ENCODE measurements at places on chromosomes 1 and 21.

DNA sequence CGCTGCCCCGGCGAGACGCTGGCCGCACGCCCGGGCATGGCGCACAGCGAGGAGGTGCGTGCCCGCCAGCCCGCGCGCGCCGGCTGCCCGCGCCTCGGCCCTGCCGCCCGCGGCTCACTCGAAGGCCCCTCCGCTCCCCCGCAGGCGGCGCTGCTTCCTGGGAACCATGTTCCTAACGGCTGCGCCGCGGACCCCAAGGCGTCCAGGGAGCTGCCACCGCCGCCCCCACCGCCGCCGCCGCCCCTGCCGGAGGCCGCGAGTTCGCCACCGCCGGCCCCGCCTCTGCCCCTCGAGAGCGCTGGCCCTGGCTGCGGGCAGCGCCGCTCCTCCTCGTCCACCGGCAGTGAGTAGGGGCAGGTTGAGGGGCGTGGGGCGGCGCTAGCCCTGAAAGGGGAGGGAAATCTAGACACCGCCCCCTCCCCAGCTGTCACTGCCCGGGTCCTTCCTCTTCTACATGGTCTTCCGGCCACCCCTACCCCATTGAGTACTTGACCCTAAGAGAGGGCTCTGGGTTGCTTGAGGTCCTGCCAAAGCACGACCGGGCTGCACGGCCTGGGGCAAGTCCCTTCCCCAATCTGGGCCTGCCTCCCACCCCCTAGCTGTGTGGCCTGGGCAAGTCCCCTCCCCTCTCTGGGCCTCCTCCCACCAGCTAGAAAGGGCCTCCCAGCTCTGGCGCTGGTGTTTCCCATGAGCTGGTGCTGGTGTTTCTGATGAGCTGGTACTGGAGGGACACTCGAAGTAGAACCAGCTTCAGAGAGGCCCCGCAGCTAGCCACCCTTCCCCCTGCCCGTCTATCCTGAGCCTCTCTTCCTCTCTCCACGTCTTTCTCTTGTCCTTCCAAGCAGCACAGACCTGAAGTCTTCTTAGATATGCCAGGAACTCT is 17.0 kb downstream of the TNFRSF25 start:
- no peak for DNase-seq

GRCh38 chr1:70809069-70809468 is 238.5 kb downstream of the PTGER3 start:
- DNase-seq, result no peak

- DNase-seq, result no peak
These were observed 30.6 kb downstream of the LY9 start for GRCh38 chr1:160826546-160826945.

GRCh38 chr1:41382480-41383090 is 21.4 kb downstream of the FOXO6 start:
- no peak for DNase-seq

DNA sequence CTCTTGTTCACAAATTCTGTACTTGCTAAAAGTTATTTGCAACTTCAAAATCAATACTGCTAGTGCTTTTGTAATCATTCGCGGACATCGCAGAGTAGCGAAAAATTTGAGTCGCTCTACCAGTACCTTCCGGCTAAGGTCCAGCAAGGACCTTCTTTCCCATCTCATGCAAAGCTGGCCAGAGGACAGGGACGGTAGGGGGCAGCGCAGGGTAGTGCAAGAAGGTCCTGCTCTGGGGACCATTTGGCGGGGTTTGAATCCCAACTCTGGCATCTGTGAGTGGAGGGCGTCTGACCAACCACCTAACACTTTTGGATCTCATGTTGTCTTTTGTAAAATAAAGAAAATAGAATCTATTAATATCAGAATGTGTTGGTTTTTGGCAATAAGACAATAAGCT is 258.3 kb downstream of the SPATA17 start:
- DNase-seq, result no peak

- DNase-seq, result no peak
These were observed 12.7 kb upstream of the MX2 start for GRCh38 chr21:41349126-41349525.

- DNase-seq, result no peak
These were observed 585.1 kb downstream of the PTPRC start for GRCh38 chr1:199223936-199224335.

- no peak for DNase-seq
These were observed 892.6 kb downstream of the MRPL39 start for GRCh38 chr21:24714646-24715200.

DNA sequence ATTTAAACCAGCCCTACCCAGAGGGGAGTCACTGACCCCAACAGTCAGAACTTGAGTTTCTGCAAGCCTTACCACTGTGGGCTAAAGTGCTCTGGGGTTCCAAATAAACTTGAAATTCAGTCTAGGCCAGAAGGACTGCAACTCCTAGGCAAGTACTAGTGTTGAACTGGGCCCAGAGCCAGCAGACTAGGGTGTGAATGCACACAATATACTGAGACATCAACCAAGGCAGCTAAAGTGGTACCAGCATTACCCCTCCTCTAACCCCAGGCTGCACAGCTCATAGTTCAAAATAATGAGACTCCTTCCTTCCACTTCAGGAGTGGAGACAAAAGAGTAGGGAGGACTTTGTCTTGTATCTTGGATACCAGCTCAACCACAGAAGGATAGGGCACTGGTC is 18.9 kb upstream of the IL20 start:
- no peak for DNase-seq

GRCh38 chr1:47630346-47630745 is 192.5 kb downstream of the FOXD2 start:
- DNase-seq, result no peak

- DNase-seq, result no peak
These were observed 13.4 kb downstream of the RAP1GAP start for GRCh38 chr1:21655748-21656147.

DNA sequence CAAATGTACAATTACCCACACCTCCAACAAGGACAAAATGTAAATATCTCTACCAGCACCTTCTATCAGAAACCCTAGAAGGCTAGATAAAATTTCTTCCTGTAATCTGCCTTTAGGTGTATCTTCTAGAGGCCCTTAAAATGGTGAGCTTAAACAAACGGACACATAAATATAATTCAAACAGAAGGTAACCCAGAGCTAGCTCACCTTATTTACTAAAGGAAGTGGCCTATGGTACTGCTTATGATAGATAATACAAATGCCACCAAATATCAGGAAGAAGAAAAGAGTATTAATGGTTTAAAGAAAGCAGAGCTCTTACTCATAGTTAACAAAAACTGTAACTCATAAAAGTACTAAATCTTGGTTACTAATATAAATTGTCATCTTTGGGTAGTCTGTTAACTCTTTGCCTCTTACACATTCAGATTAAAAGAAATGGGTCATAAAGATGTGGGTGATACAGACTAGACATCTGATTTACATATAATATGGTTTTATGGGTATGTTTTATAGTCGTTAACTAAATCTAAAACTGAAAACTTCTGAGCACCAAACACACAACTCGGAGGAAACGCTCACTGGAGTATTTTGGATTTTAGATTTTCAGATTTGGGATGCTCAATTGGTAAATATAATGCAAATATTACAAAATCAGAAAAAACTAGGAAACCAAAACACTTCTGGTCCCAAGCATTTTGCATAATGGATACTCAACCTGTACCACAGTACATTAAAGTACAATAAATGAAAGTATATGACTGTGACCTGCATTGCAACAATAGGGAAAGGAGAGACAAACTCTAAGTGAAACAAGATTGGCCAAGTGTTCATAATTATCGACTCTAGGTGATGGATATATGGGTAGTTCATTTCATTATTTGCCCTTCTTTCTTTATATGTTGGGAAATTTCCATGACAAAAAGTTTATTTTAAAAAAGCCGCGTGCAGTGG is 23.2 kb downstream of the TRIT1 start:
- DNase-seq, result no peak

- no peak for DNase-seq
These were observed 7.8 kb upstream of the DDX20 start for GRCh38 chr1:111747947-111748346.

GRCh38 chr1:15213341-15213821 is 33.6 kb upstream of the FHAD1 start:
- no peak for DNase-seq

DNA sequence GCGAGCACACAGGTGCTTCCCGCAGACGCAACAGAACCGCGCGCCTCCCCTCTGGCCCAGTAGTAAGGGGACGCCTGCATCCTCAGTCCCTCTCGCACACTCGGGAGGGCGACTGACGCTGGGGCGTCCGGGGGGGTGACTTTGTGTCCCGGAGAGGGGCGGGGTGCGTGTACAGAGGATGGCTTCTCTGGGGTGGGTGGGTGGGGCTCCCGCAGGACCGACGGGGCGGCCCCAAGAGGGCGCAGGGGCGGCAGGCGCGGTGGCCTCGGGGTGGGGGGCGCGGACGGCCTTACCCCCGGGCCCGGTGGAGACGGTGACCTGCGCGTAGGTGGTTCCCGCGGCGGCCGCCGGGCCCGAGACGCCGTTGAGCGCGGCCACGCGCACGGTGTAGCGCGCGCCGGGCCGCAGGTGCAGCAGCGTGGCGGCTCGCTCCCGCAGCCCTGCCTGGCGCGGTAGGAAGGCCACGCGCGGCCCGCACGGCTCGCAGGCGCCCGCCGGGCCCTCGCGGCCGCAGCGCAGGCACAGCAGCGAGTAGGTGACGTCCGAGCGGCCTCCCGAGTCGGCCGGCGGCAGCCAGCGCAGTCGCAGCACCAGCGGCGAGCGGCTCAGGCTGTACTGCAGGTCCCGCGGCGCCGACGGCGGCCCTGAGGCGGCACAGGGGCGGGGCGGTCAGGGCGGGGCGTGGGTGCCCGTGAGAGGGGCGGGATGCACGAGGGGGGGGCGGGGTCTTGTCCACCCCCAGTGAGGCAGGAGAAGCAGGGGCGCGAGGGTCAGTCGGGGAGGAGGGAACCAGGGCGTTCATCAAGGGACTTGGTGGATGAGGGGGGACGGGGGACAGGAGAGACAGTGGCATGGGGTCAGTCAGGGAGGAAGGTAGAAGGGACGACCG is 12.1 kb downstream of the EPHA10 start:
- no peak for DNase-seq

DNA sequence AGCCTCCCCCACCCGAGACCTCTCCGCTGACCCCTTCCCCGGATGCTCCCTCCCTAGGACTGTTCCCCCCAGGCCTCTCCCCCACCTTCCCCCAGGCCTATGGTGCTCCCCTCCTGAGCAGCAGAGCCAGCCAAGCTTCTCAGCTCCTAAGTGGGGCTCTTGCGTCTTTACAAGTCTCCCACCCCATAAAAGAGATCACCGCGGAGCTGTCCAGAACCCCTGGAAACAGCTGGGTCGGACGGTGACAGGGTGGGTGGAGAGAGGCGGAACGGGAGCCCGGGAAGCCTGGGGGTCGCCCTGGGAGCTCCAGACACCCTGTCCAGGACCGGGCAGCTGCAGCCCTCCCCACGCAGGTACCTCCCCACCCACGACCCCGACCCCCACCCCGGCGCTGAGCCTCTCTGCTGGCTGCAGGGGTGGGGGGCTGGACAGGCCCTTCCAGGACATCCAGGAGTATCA is 61.2 kb downstream of the WNT9A start:
- DNase-seq, result no peak

DNA sequence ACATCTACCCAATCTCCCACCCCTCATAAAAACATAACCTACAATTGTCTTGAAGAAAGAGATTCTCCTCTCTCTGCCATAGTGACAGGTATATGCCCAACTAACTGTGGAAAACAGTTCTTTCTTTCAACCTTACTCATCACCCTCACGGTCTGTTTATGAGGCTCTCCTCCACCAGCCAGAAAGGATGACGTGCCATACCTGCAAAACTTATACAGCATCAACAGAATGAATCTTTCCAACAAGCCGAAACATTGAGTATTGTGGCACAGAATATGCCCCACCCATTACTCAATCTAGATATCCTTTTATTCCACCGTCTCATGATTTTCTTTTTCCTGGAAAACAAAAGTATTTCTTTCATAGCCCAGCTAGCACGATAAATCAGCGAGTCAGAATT is 55.7 kb downstream of the RBM11 start:
- DNase-seq, result no peak

GRCh38 chr1:1331068-1331965 is at the start of gene TAS1R3:
TAS1R3 (plus strand) TSS chr1:1331280; CDS start chr1:1331346, 66 bp downstream.
- DNase-seq, result no peak

Measured in NCI-H1417 treated with DMSO at 0.1 percent for 48 hours (cell line).